Mammary epithelial cell (primary cell): ENCODE measurements at places on chromosomes 7 and 10. TPM values are rescaled to one million over a fixed set of nuclear protein-coding genes. Genes with fewer than 3 reads are reported as not detected.

DNA sequence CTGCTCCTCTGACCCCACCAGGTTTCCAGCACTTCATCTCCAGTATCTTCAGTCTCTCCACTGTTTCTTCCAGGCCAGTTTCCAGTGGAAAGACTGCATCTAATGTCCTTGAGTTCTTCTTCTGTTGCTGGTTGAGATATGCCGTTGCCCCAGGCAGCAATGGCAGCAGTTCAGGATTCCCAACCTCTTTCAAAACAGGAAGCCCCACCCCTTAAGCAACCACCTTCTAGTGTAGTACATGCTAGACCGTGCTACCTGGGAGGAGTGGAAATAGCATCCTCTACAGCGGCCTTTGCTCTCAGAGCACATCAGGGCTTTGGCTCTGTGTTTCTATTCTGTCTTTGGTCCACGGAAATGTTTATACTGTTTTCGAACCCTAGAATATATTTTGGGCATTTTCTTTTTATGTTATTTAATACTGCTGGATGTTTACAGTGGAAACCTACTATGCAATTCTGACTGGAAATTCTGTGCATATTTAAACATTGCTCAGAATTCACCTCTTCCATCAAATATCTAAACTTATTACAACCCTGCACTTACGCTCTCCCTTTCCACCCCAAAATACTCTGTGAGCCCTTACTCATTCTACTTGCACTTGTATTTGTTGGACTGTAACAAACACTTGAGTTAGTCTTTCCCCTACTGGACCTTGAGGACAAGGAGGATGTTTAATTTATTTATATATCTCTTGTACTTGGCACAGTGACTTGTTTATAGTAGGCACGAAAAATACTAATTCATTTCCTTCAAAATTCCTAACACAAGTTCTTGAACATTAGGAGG is 8.5 kb upstream of the BPGM start:
- DNase-seq = peak; percentile 68

Gene TCAF1
- polyA plus RNA-seq = 24.3 TPM

DNA sequence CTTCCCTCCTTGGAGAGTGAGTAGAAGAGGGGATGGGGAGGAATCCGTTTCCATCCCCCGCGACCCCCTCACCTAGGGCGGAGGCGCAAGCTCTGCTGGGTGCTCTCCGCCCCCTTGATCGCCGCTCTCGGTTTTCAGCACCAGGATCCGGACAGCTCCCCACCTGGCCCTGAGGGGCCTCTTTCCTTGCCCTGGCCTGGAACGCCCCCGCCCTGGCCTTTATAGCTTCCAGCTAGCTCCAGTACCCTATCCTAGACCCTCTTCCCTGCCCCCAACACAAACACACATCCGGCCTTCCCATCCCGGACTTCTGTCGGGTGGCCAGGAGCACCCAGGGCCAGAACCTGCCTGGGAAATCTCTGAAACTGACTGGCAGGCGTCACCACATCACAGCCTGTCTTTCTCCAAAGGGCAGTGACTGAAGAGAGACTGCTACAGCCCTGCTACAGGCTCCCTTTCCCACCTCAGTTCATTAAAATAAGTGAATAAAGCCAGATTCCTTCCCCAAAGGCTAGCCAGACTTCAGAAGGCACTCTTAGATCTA is 72.3 kb upstream of the LEP start:
- DNase-seq = peak; percentile 8

DNA sequence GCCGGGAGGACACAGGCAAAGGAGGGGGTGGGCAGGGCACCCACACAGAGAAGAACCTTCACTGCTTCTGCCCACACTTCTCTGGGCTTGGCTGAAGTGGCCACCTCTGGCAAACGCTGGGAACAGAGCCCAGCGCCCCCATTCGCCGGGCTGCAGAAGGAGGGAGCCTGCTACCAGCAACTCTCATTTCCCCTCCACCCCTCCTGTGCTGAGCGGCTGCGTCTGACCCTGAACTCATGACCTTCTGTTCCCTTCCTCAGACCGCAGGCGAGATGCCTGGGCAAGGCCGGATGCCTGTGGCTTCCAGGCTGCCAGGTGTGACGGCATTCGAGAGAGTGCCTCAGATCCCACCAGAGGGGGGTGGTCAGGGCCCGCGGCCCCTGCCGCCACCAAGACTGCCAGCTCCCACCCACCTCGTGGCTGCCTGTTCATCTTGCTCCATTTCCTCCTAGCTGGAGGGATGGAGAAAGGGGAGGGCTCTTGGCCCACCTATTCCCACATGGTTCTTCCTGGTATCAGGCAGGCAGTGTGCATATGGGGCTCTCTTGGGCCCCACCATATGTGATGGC is 19.8 kb downstream of the DNAJB12 start:
- DNase-seq = peak; percentile 96

- peak; percentile 65 for DNase-seq
These were observed 13.5 kb downstream of the CRYGN start for GRCh38 chr7:151426441-151426903.

DNA sequence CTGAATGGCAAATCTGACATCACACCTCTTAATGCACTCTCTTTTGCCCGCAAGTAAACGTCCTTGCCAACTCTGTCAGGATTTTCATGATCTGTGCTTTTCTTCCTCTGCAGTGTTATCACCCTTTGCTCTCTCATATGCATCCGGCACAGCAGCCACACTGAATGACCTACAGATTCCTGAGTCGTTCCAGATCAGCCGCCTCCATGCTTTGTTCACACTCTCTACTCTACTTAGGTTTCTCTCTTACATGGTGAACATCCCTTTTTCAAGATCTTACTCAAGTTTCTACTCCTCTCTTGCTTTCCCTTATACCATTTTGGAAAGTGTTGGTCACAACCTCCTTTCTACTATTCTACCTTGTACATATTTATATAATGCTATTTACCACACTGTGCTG is 127.7 kb upstream of the AOAH start:
- no peak for DNase-seq

DNA sequence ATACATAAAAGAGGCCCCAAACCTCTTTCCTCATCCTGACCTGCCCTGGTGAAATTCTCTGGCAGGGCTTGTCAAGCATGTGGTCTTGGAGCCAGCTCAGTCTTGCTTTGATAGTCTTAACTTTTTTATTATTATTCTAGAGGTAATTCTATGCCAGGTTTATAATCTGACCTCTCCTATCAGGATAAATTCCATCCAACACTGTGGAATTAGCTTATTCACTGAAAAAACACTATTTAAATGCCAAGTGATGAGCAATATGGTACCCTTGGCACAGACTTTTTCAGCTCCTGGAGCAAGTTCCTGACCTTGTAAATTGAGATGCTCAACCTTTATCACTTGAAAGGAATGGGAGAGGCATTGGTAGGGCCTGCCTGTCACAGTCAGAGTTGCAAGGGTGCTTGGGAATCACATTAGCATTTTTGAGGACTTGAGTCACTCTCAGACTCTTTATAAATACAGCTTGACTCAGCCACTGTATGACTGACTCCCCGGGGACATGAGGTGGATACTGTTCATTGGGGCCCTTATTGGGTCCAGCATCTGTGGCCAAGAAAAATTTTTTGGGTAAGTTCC is at the start of gene CPA4:
CPA4 (plus strand) TSS at position 480 of the 576 bp plus-strand sequence; CDS start at position 500, 20 bp downstream.
- peak; percentile 98 for DNase-seq

DNA sequence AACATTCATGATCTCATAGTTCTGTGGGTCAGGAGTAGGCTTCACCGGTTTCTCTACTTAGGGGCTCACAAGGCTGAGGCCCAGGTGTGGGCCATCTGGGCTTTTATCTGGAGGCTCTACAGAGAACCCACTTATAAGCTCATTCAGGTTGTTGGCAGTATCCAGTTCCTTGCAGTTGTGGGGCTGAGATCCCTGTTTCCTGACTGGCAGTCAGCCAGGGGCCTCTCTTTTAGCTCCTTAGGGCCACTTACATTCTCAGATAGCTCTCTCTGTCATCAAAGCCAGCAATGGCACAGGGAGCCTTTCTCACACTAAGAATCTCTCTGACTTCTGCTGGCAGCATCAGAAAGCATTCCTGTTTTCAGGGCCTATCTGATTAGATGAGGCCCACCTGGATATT is 18.2 kb upstream of the HECTD2 start:
- DNase-seq = no peak

- DNase-seq = peak; percentile 21
These were observed 718.6 kb downstream of the SORCS3 start for GRCh38 chr10:105359708-105360107.

- DNase-seq = no peak
These were observed 187.5 kb upstream of the FEZF1 start for GRCh38 chr7:122492007-122492406.

GRCh38 chr7:105493923-105494315 is 28.2 kb downstream of the PUS7 start:
- no peak for DNase-seq

Gene CDHR3
- 0.82 TPM for polyA plus RNA-seq

Gene ACTR3C
- 1.2 TPM for polyA plus RNA-seq

DNA sequence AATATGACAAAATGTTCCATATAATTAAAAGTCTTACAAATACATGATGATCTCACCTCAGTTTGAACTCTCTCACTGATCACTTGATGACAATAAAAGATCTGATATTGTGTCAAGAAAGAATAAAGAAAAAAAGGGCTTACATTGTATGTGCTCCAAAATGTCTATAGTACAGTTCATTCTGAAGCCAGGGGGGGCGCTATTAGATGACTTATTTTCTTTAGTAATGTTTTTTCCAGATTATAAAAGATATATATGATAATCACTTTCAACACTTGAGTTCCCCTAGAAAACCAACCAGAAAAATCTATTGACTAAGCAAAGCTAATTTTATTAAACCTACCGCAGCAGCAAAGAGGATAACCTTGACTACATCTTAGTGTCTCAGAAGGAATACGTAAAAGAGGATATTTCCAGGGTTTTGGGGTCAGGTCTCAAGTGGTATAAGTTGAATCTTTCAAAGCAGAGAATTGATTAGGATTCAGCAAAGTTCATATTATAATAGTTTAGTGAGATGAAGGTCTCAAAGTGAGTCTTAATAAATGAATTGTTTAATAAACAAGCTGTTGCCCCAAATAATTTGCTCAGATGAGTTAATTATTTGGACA is 55.8 kb downstream of the PTN start:
- DNase-seq = peak; percentile 0

Gene HMX3
- polyA plus RNA-seq = not detected

GRCh38 chr10:32070645-32071044 is 14.4 kb upstream of the KIF5B start:
- DNase-seq = peak; percentile 33

GRCh38 chr7:2948749-2949148 is 94.9 kb downstream of the CARD11 start:
- DNase-seq = no peak
